Natural killer cell treated with Interleukin-12 subunit alpha and Interleukin-12 subunit beta and Interleukin-15 and Interleukin-18, amount 100 ng/mL, for 72 hours (primary cell): ENCODE measurements at places on chromosomes 2 and 18. TPM values are rescaled to one million over a fixed set of nuclear protein-coding genes. Genes with fewer than 3 reads are reported as not detected.

DNA sequence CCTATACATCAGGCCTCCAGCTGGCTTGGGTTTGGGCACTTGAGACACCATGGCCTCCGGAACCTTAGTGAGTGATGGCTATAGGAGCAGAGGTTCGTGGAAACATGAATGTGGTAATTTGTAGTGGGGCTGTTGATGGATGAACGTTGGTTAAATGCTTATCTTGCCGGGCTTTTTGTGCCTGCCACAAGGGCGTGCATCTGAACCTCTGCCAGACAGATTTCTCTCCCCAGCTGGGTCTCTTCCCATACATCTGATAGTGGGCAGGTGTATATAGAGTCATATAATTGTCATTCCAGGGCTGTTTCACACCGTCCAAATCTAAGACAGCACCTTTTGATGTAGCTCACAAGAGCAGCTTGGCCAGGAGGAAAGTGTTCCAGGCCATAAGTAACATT, 14.7 kb downstream of the LAMA3 start:
- no peak for DNase-seq

Gene SP140L
- total RNA-seq = 54.0 TPM

- no peak for DNase-seq
Observed at GRCh38 chr18:51537487-51537886, 340.0 kb upstream of the MEX3C start.

GRCh38 chr2:21006423-21007128, 37.3 kb downstream of the APOB start:
- DNase-seq = no peak

- DNase-seq = no peak
Observed at GRCh38 chr18:73942081-73942625, 205.5 kb downstream of the FBXO15 start.

Gene POU3F3
- not detected for total RNA-seq

DNA sequence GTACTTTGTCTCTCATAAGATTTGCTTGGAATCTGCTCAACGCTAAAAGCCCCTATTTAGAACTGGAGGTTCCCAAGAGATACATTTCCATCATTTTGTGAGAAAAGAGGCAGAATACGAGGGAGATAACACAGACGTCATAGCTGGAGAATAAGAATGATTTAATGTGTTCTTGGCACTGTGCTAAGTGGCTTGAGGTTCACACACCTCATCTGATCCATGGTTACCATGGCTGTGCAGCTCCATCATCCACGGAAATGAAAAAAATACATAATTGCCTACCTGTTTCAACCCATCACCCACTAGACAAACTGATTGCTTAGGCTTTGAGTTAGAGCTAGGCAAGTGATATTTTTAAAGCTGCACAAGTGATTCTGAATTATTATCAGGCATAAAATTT, 227.6 kb downstream of the SLC8A1 start:
- DNase-seq = no peak

- DNase-seq = no peak
Observed at GRCh38 chr2:195333869-195334268, 323.2 kb upstream of the SLC39A10 start.

Gene STAT4
- total RNA-seq = 241 TPM

GRCh38 chr2:216678098-216678465, 17.3 kb downstream of the IGFBP5 start:
- no peak for DNase-seq

Gene ALPP
- total RNA-seq = not detected

- no peak for DNase-seq
Observed at GRCh38 chr2:203489531-203489930, 45.6 kb downstream of the RAPH1 start.

DNA sequence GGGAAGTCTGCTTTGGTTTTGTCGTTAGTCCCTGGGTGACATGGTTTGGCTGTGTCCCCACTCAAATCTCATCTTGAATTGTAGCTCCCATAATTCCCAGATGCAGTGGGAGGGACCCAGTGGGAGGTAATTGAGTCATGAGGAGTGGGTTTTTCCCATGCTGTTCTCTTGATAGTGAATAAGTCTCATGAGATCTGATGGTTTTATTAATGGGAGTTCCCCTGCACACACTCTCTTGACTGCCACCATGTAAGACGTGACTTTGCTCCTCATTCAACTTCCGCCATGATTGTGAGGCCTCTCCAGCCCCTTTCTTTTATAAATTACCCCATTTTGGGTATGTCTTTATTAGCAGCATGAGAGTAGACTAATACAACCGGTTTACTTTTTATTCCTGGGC, 405.8 kb upstream of the ID2 start:
- DNase-seq = no peak

DNA sequence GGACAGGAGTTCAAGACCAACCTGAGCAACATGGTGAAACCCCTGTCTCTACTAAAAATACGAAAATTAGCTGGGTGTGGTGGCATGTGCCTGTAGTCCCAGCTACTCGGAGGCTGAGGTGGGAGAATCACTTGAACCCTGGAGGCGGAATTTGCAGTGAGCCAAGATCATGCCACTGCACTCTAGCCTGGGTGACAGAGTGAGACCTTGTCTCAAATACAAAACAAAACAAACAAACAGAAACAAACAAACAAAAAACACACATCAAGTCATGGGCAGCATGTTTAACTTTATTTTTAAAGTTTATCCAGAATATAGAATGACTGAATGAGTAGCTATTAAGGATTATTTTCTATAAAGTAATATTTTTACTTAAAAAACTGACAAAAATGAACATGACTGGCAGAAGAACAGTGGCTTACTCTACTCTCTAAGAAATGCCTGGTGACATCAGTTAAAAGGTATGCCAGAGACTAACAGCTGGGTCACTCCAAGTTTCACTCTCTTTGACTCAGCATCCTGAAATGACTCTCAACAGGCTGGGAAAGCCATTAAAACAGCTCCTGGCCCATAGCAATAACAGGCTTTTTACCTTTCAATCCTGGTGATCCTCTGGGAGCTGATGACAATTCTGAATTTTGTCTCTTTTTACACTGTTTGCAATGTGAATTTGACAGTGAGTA, 281.6 kb upstream of the STON1 start:
- no peak for DNase-seq

Gene UGT1A5
- total RNA-seq = not detected

Gene HDHD2
- total RNA-seq = 27.8 TPM

DNA sequence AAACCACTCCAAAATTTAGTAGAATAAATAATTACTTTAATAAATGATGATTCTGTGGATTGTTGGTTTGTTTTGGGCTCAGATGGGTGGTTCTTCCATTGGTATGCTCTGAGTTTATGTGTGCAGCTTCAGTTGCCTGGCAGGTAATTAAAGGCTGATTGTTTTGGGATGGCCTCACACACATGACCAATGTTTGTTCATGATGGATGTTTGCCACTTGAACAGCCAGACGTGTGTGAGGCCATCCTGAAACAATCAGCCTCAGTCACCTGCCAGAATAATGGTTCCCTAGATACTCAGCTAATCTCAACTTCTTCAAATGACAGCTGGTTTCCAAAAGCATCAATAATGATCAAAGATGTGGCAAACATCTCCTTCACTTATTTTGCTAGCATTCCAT, 352.5 kb upstream of the GULP1 start:
- DNase-seq = no peak

Gene LTBP1
- 0.39 TPM for total RNA-seq

GRCh38 chr18:69763002-69763401, 184.7 kb downstream of the CD226 start:
- DNase-seq = no peak

DNA sequence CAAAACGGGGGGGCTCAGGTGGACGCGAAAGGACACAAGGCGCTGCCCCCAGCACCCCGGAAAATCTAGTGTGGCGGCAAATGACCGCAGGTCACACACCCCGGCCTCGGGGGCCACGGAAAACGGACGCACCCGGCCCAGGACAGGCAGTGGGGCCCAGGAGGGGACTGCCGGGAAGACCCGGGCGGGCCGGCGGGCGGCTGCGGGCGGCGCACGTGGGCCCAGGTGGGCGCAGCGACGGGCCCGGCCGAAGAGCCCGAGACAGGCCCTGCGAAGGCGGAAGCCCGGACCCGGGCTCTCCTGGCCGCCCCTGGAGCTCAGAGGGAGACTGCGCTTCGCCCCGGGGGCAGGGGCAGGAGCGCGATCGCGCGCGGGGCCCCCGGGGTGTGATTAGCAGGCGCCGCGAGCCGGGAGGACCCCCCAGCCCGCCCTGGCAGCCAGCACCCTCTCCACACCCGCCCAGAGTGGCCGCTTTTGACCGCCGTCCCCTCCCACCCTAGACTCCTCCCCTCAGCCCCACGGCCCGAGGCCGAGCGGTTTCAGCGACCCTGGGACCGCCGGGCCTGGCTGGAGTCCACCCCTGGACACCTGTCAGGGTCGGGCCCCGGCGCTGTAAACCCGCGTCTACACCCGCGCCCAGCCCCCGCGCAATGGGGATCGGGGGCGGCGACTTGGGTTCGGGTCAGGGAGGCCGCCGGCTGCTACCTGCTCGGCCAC, 773 bp downstream of the MBP start:
- DNase-seq = peak; percentile 79

Gene CYP27C1
- not detected for total RNA-seq

Gene SF3B1
- total RNA-seq = 287 TPM
